ENCODE measurements at places on chromosomes 3 and 15. TPM values are rescaled to one million over a fixed set of nuclear protein-coding genes. Genes with fewer than 3 reads are reported as not detected.

- no peak for DNase-seq
Measured at GRCh38 chr3:2098398-2099027, at the start of gene CNTN4. CNTN4 (plus strand) TSS chr3:2098866.

SI gene
- not detected for total RNA-seq

DNA sequence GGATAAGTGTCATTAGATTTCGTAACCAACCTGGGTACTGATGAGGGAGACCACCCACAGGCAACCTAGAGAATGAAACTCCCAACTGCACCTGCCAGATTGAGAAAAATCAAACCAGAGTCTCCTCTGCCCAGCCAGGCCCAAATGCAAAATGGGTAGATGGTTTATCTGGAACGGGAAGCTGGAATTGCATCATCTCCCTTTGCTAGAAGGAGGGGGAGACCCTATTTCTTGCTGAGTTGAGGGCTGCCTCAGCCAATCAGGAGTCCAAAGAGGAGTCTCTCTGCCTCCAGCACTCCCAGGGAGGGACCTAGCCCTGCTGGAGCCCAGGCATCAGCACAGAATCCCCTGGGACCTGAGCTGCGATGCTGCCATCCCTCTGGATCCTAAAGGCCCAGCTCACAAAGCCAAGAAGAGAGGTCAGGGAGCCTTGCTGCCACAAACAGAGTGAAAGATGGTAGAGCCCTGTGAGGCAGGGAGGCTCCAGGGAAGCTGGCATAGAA is 8.1 kb downstream of the RMDN3 start:
- DNase-seq = no peak

- DNase-seq = no peak
Measured at GRCh38 chr3:127915937-127916493, 983 bp downstream of the KBTBD12 start.

AADACL2 gene
- total RNA-seq = not detected

IL17RB gene
- 0.25 TPM for total RNA-seq

- no peak for DNase-seq
Measured at GRCh38 chr15:78810362-78811123, 721 bp downstream of the ADAMTS7 start.

- no peak for DNase-seq
Measured at GRCh38 chr15:67341539-67341938, 87.0 kb downstream of the IQCH start.

DNA sequence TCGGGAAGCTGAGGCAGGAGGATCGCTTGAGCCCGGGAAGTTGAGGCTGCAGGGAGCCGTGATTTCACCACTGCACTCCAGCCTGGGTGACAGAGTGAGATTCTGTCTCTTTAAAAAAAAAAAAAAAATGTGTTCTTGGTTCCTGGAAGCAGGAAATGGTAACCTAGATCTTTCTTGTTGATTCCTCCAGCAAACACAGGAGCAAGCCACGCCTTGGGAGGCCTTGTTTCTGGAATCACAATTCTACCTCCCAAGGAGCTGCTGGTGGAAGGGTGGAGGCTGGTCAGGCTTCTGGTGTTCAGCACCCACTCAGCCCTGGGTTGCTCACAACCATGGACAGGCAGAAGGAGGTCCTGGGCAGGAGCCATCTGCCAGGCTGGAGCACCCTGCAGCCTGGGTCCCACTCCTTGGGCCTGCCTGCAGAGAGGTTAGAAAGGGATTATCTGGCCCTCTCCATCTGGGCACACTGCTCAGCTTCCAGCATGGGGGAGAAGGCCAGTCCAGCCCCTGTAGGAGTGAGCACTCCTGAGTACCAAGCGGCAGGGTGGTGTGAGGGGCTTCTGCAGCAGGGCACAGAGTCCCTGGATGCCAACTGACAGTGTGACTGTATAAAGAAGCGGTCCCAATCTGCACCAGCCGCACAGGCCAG is 65.6 kb downstream of the ABTB1 start:
- no peak for DNase-seq

MYL3 gene
- total RNA-seq = not detected

DNA sequence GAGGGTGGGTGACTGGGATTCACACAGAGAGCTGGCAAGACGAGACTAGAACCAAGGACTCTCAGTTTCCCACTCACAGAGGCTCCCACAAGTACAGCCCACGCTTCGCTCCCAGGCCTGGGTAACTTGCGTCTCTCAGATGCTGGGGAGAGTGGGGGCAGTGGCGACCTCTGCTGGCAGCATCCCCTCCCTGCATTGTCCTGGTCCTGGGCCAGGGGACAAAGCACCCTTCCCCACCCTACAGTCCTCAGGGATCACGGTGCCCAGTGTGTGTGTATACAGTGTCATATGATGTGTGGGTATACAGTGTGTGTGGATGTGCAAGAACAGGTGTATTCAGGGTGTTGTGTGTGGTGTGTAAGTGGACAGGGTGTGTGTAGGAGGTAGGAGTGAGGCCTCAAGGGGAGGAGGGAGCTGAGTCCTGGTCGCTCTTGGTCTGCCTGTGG is 12.8 kb downstream of the VILL start:
- peak; percentile 78 for DNase-seq

TRIM42 gene
- total RNA-seq = not detected

DNA sequence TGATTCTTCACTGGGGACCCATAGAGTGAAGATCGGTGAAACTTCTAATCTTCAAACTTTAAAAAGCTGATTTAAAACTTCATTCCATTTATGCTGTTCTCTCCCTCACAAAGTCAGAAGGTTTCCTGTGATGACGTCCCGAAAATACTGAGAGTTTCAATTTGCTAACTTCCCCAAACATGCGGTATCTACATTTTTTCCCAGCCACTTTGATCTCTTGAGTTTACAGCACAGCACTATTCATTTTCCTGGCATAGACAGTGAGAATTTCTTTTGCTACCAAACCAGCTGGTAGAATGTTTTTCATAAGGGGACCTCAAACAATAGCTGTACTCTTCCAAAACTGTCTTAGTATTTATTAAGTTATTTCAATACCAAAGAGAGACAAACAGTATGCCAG is 156.8 kb downstream of the LSAMP start:
- no peak for DNase-seq

- DNase-seq = no peak
Measured at GRCh38 chr3:69867941-69868505, 128.8 kb downstream of the MITF start.

MYO5C gene
- total RNA-seq = 0.82 TPM

GRCh38 chr3:42994595-42994994 is 15.5 kb downstream of the GASK1A start:
- DNase-seq = no peak

DNA sequence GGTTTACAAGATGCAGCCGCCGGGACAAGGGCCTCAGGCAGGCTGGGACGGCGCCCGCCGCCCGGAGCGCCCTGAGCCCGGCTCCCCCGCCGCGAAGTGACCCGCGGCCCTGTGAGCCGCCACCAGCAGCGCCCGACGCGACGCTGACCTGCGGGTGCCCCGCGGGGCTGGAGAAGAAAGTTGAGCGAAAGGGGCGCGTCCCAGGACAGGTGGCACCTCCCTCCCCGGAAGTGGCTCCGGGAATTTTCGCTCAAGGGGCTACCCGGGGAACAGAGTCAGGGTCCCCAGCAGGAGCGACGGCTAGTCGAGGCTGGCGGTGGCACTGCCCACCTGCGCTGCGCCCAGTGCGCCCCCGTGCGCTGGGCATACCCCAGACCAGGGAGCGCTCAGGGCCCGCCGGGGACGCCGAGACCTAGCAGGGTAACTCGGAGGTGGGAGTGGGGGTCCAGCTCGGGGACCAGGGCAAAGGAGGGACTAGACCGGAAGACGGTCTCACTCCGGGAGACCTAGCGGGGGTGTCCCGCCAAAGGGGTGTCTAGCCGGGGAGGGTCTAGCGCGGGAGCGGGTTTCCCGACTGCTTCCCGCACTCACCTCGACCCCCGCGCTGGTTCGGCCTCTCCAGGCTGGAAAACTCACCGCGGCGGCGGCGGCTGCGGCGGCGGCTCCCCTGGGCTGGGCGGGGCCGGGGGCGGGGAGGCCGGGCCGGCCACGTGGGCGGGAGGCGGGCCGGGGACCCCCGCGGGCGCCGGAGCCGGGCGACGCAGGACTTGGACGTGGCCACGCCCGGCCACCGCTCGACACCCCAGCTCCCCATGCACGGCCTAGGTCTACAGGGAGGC is 18.4 kb downstream of the SPATA12 start:
- DNase-seq = no peak
